Effector memory CD8-positive, alpha-beta T cell (primary cell): ENCODE measurements at places on chromosomes 6 and 20.

GRCh38 chr6:64504503-64504902, 868.9 kb downstream of the PHF3 start:
- no peak for DNase-seq

DNA sequence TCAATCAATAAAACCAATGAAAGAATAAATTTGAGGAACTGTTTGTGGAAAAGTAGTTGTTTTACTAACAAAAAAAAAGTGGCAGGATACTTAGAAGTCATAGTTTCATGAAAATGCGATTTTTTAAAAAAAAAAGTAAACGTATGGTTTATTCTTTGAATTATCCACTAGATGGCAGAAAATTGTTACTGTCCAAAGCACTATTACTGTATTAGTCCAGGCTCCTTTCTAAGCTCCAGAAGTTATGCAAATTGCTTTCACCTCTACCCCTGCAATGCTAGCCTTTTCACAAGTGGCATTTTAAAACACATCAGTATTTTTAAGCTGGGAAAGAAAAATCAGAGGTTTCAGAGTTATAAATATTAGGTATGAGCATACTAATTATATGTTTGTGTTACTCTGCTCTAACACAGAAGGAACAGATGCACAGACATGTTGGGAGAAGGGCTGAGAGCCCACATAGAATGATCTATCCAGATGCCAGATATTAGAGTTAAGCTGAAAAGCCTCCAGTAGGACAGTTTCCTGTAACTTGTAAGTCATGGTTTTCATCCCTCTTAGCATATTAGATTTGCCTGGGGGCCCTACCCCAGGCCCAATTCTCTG, 63.9 kb downstream of the FHL5 start:
- no peak for DNase-seq

GRCh38 chr6:35036828-35037663, 104.1 kb downstream of the TCP11 start:
- no peak for DNase-seq

- no peak for DNase-seq
Observed at GRCh38 chr6:69349771-69350170, 447.0 kb downstream of the LMBRD1 start.

DNA sequence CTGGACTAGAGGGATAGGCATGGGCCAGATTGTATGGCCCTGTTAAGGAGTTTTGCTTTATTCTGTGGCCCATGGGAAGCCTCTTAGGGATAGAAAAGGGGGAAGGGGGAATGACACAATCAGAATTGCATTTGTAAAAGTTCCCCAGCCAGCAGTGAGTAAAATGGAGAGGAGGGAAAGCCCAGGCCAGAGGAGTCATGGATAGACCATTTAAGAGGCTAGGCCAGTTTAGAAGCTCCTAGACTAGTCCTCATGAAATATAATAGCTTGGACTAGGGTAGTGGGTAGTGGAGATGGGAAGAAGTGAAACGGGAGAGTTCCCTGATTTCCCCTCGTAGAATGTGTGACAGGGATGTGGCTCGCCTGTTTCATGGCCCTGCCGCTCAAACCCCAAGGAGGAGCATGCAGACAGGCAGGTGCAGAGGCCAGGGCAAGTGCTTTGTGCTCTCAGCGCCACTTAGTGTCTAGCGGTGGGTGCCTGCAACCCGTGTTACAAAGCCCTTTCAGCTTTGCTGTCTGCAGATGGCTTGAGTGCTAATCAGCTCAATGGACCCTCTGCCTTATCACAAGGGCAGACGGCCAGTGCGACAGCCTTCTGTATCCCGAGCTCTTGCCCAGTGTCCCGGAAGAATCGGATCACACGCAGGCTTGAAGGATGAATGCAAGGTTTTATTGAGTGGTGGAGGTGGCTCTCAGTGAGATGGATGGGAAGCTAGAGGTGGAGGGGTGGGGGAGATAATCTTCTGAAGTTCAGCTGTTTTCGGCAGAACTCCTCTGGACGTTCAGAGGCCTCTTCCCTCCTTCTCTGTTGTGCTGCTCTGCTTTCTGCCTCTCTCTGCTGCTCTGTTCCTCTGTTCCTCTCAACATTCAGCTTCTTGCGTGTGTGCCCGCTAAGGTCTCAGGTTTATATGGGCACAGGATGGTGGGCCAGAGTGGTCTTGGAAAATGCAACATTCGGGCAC, 141.1 kb downstream of the CEP57L1 start:
- no peak for DNase-seq

GRCh38 chr6:157762636-157763035, 60.4 kb upstream of the SNX9 start:
- DNase-seq = no peak

GRCh38 chr20:48538058-48538825, 289.6 kb downstream of the PREX1 start:
- no peak for DNase-seq

DNA sequence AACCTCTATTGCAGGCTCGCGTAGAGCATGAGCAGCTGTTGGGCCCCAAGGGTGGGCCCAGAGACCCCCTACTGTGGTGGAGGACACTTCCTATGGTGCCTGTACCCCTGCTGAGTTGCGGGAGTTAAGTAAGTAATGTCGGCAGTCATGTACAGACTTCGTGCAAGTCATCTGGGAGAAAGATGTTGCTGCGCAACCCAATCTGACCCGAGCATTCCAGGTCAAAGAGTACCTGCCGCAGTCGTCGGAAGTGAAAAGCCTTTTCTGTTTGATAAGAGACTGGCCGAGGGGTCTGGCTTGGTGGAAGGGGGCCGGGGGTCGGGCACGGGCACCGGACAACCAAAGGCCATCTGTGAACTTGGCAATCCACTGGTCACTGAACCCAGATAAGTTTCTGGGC, 44.3 kb downstream of the OR2B6 start:
- no peak for DNase-seq

DNA sequence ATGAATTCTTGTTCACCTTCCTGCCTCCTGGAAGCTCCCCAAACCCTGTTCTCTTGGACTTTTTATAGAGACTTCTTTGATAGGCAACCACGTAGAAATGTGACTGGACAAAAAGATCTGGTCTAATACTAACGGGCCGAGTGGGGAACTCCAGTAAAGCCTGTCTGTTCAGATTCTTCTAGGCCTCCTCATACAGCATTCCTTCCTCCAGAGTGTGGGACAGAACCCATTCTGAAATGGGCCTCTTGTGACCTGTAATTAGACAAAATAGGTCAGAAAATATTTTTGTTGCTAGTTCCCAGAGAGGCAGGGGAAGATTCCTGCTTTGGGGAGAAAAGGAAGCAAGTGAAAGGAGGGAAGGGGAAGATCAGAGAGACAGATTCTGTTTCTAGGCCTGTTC, 374.3 kb downstream of the CDH26 start:
- no peak for DNase-seq
